Activated naive CD8-positive, alpha-beta T cell treated with anti-CD3 and anti-CD28 coated beads for 36 hours (primary cell): ENCODE measurements at places on chromosomes 7 and 10. TPM values are rescaled to one million over a fixed set of nuclear protein-coding genes. Genes with fewer than 3 reads are reported as not detected.

Gene HMX3
- total RNA-seq, result 0.24 TPM

- no peak for DNase-seq
Measured at GRCh38 chr7:42621543-42622219, 290.2 kb downstream of the C7orf25 start.

Gene KIF11
- 55.0 TPM for total RNA-seq

- DNase-seq, result no peak
Measured at GRCh38 chr10:27699776-27700175, 45.8 kb downstream of the MKX start.

DNA sequence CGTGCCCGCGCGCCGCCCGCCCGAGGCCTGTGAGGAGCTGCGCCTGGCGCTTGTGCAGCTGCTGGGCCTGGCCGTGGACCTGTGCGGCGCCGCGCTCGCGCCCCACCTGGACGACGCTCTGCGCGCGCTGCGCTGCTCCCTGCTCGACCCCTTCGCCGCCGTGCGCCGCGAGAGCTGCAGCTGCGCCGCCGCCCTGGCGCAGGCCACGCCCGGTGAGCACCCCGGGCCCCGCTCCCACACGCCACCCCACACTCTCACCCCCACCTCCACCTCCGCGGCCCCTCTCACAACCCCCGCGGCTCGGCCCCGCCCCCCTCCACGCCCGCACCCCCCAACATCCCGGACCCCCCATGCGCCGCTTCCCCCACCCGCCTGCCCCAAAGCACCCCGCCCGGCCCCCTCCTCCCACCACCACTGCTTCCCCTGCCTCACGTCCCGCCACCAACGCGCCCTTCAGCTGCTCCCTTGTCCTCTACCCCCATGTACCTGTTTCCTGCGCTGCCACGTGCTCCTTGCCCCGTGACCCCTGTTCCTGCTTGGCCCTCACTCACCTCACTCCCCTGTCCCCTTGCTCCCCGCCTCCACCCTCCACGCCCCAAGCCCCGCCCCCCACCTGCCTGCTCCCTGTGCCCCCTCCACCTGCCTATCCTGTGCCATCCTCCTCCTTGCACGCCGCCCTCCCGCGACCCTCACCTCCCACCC, at the start of gene PRKAR1B:
TSS of gene PRKAR1B (minus strand) at position 178 of the 702 bp plus-strand sequence. CDS start 15,776 bp downstream, outside the sequence.
- peak; percentile 65 for DNase-seq

Gene ADAP1
- total RNA-seq, result 56.7 TPM

Gene OPN4
- total RNA-seq, result not detected

DNA sequence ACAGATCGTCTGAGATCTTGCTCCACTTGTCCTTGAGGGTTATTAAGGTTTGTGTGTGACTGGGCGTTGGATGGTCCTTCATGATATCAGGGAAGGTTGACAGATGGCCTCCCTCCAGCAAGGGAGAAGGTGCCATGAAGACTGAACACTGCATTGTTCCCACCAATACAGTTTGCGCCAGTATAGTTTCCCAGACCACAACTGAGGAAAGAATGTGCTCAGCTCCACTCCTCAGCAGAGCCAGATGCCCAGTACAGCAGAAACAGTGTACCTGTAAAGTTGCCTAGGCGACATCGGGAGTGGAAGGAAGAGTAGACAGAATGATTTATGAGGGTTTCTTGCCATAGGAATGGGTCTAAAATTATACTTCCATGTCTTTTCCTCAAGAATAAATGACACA, 137.5 kb downstream of the ST7 start:
- DNase-seq, result no peak

- DNase-seq, result no peak
Measured at GRCh38 chr7:55509322-55509721, 63.0 kb downstream of the VOPP1 start.

DNA sequence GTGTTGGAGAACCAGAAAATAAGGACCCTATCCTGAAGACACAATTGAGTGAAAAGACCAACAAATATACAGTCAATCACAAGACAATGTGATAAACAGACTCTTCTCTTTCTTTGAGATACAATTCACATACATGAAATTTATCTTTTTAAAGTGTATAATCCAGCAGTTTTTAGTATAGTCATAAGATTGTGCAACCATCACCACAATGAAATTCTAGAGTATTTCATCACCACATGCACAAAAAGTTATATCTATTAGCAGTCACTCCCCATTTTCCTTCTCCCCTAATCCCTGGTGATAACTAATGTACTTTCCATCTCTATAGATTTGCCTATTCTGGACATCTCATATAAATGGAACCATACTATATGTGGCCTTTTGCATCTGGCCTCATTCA, 8.2 kb upstream of the SORBS1 start:
- no peak for DNase-seq

GRCh38 chr10:112389271-112389822, 15.4 kb downstream of the ACSL5 start:
- peak; percentile 64 for DNase-seq

Gene ITIH5
- not detected for total RNA-seq

DNA sequence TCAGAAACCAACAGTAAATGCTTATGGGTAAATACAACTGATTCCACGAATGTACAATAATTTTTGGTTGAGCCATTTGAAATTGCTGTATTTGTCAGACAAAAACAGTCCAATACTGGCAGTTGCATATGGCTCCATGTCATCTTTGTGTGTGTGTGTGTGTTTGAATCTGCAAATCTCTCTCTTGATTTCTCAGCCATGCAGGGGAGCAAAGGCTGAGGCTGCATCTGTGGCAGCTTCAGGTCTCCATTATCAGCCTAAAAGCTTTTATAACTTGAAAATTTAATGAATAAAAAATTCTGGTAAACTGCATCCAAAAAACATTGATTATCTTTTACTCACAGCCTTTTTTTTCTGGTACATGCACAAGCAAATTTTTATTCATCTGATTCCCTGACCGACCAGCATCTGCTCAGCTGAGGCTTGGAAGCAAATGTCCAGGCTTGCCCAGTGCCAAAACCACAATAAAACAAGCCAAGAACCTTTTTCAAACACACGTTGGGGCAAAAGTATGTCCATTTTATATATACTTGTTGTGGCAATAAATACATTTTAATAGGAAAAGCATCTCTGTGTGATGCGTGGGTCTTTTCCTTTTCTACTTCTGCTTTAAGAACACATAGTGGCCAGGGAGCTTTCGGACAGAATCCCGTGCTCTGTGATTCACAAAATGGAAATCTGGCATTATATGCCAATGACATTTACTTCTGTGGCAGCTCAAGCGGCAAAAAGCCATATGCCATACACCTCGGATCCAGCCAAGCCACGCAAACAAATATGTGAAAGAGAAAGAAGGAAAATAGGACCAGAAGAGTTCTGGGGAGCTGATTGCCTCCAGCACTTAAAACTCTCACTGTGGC, 275.6 kb upstream of the AOAH start:
- no peak for DNase-seq

Gene C10orf105
- 0.24 TPM for total RNA-seq

DNA sequence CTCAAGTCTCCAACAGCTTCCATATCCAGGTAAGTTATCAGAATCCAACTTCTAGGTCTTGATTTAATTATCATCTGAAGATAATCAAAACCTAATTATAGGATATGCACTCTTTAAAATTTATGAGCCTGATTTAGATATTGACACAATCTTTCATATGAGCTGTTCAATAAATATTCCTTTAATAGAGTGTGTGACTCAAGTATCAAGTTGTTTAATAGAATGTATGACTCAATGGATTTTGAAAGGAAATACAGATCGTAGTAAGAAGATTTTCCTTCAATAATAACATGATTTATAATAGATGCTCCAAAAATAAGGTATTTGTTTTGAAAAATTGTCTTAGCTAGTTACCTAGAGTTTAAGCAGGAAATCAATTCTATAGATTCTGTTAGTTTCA, 97.8 kb downstream of the ABCA13 start:
- DNase-seq, result no peak

Gene CHST12
- 3.1 TPM for total RNA-seq

DNA sequence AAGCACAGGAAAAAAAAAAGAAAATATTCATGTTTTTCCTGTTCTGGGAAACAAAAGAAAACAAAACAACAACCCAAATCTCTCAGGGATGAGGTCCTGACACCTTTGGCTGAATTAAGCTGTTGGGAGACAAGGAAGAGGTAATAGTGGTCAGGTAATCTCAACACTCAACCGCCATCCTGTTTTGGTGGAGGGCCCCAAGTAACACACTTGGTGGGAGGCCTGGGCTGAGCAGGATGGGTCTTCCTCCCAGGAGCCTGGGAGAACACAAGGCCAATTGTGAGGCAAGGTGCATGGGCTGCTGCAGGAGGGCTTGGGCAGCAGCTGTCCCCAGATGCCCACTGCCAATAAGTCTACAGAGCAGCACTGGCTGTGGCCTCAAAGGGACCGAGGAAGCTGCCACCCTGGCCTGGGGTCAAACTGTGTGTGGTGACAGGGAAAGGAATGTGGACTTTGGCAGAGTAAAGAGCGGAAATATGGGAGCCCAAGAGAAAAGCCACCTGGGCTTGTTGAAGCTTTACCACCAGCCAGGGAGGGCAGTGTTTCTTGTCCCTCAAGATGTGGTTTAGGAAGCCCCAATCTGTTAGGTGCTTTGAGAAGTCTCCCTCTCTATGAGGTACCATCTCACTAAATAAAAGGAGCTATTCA, 93.5 kb upstream of the SLC25A13 start:
- DNase-seq, result no peak

Gene ZNF804B
- total RNA-seq, result not detected

Gene CALML5
- not detected for total RNA-seq

DNA sequence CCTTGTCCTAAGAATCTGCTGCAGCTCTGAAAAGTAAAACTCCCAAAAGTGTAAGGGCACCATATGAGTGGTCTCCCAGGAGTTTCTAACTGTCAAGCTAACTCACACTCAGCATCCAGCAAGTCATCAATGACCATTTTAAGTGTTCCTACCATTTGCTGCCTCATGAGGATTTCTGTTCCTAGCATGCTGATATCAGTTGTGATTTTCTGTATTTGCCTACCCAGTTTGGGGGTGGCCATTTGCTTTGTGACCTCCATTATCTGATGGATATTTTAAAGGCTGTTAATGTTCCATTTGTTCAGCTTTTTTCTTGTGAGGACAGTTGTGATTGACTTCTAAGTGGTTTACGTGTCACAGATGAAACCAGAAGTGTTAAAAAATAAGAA, 2.9 kb downstream of the FAM24B start:
- DNase-seq, result no peak

- no peak for DNase-seq
Measured at GRCh38 chr10:19811540-19811939, 4.7 kb upstream of the PLXDC2 start.

DNA sequence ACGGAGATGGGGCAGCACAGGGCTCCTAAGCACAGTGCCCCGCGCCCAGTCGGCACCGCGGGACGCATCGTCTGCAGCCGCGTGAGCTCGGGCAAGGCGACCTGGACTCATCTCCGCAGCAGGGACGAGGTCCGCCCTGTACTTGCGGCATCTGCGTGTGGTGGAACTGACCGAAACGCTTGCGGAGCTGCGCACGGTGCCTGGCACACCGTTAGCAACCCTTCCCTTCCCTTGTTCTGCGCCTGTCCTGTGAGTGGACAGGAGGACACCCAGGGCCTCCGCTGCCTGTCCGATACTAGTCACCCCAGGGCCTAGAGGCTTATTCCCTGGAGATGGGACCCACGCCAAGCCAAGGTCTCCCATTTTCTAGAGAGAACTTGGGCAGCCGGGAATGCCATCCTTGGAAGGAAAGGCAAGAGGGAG, 98.5 kb downstream of the WDR11 start:
- DNase-seq, result no peak

DNA sequence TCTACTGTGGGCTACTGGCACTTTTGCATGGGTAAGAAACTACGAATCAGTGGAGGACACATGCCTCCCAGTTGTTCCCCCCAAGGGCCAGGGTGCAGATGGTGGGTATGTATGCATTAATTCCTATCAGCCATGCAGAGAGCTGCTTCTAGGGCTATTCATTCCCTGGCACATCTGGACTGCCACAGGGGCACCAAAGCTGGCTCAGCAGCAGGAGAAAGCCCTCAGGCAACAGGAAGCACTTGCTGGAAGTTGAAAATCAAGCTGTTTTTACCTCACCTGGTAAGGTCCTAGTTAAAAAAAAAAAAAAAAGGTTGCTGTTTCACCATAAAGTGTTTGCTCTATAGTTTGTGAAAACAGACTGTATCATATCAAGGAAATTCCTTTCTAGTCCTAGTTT, 1342.6 kb downstream of the REEP3 start:
- DNase-seq, result no peak

DNA sequence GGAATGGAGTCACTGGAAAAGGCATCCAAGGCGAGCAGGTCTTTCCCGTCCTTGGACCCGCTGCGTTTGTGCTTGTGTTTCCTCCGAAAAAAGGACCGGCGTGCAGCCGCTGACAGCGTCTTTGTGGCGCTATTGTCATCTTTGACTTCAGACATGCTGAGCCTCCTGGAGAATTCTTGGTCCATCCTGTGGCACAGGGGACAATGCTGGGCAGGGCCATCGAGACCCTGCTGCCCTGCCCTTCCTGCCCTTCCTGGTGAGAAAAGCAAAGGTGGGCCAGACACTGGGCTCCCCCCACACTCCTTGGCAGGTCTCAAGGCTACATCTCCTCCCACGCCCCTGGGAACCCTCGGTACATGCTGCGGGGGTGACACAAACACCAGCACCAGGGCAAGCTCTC, 120.9 kb downstream of the DLG5 start:
- DNase-seq, result no peak

DNA sequence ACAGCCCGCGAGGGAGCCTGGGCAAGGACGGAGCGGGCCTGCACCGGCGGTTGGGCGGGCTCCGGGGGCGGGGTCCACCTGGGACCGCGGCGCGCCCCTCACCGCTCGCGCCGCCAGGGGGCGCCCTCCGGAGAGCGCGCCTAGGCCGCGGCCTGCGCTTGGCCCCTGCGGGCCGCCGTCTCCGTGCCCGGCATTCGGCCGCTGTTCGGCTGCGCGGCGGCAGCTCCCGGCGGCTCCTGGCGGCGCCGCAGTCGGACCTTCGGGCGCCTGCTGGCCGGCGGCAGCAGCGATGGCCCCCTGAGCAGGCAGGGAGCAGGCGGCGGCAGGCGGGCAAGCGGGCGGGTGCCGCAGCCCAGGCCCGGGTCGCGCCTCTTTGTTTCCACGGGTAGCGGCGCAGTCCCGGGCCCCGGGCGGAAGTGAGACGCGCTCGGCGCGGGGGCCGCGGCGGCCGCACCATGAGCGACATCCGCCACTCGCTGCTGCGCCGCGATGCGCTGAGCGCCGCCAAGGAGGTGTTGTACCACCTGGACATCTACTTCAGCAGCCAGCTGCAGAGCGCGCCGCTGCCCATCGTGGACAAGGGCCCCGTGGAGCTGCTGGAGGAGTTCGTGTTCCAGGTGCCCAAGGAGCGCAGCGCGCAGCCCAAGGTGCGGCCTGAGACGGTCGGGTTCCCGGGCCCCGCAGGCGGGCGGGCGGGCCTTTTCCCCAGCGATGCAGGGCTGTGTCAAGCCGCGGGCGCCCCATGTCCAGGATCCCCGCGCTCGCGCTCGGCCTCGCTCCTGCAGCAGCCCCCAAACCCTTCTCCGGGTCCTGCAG, at the start of gene INTS15:
TSS of gene INTS15 (plus strand) at position 193 of the 816 bp plus-strand sequence. CDS start at position 456, 263 bp downstream.
- DNase-seq, result peak; percentile 91

Gene WDFY4
- total RNA-seq, result 0.93 TPM

Gene SDK1
- total RNA-seq, result 0.54 TPM

GRCh38 chr10:48232717-48233447, 41.6 kb downstream of the FRMPD2 start:
- DNase-seq, result no peak

Gene CTTNBP2
- not detected for total RNA-seq

Gene ARHGEF35
- total RNA-seq, result 6.7 TPM
